ENCODE measurements at places on chromosomes 11 and 22.

- DNase-seq, result no peak
Observed at GRCh38 chr11:112388496-112388895, 127.8 kb upstream of the PLET1 start.

DNA sequence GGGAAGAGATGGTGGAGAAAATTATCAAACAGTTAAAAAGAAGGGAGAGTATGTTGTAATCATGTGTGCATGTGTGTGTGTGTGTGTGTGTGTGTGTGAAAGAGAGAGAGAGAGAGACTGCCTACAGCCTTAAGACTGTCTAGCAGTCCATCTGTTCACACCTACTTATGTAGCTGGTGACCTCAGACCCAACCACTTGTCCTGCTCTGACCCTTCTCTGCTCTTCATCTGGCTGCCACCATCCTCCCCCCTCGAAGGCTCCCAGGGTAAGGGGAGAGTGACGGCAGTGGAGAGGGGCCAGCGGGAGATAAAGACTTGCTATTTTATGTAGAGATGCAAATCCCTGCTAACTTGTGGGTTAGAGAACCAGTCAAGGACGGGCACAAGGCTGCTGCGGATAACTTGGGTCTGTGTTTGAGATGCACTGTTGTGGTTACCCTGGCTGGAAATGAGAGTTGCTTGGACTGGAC lies 24.9 kb upstream of the GRAMD1B start:
- DNase-seq, result no peak

DNA sequence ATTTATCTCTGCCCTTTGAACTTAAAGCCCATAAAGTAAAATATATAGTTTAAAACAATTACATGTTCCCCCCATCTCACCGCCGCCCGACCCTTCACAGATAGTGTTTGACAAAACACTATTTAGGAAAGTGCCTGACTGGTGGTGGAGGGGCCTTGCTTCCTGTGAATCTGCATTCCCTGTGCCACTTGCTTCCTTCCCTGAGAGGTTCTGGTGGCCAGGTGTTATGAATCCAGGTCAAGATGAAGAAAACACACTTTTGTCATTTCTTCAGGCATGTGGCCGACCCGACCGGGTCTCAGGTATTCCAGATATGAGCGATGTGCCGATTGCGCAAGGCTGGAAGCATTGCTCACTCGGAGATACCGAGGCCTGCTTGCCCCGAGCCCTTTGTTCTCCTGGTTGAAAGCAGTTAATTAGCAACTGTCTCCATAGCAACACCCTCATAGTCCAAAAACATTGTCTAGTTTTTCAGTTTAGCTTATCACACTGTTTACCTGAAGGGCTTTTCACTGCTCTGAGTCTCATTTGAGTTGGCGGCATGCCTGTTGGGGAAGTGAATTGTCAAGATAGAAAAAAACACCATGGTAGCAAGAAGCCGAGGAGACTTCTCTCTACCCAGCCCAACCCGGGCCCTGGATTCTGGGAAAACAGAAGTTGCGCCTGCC lies 128.3 kb downstream of the TEAD1 start:
- no peak for DNase-seq

GRCh38 chr11:1238767-1239595 lies 16.1 kb downstream of the MUC5B start:
- DNase-seq, result peak; percentile 40

DNA sequence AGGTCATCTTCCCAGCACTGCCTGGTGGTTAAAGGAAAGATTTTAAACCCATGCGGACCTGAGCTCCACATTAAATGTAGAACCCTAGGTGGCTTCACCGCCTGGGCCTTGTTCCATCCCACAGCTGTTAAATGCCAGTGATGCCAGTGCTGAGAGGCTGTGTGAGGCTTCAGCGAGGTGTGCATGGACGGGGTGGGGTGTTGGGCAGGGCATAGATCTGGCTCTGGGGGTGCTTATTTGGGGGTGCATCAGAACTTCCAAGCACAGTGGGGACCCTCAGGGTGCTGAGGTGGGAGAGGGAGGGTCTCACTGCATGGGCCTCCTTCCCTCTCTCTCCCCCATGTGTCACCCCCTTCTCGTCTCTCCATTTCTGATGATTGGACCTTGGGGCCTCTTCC lies 90.1 kb upstream of the B3GAT1 start:
- no peak for DNase-seq

- DNase-seq, result no peak
Observed at GRCh38 chr11:2210366-2211112, 38.9 kb upstream of the TH start.

DNA sequence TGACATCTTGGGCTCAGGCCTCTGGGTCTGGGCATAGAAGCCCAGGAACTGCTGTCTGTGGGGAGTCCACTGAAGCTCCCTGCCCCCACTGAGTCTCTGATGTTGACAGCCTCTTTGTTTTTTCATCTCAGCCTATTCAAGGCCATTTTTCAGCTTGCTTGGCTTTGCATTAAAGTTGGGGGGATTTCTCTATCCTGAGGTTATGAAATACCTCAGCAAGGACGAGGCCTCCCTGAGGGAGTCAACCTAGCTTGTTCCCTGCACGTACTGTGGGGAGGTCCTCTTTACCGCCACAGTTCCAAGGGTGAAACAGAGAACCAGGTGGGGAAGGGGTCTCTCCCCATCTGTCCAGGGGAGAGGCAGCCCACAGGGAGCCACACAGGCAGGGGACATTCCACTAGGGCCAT lies 8.4 kb downstream of the KCNQ1OT1 start:
- no peak for DNase-seq

GRCh38 chr11:976431-977160 lies 50.9 kb downstream of the AP2A2 start:
- DNase-seq, result no peak

- DNase-seq, result no peak
Observed at GRCh38 chr11:64333556-64333955, 6.4 kb upstream of the CCDC88B start.

GRCh38 chr11:114396916-114397315 lies 3.4 kb downstream of the C11orf71 start:
- DNase-seq, result no peak

GRCh38 chr11:20973940-20974559 lies 304.7 kb downstream of the NELL1 start:
- DNase-seq, result no peak

GRCh38 chr11:35907648-35908431 lies 36.0 kb upstream of the LDLRAD3 start:
- DNase-seq, result no peak

- no peak for DNase-seq
Observed at GRCh38 chr11:64498136-64498535, 92.9 kb upstream of the SLC22A12 start.

- peak; percentile 49 for DNase-seq
Observed at GRCh38 chr11:124402326-124402922, 3.6 kb upstream of the OR8B3 start.

DNA sequence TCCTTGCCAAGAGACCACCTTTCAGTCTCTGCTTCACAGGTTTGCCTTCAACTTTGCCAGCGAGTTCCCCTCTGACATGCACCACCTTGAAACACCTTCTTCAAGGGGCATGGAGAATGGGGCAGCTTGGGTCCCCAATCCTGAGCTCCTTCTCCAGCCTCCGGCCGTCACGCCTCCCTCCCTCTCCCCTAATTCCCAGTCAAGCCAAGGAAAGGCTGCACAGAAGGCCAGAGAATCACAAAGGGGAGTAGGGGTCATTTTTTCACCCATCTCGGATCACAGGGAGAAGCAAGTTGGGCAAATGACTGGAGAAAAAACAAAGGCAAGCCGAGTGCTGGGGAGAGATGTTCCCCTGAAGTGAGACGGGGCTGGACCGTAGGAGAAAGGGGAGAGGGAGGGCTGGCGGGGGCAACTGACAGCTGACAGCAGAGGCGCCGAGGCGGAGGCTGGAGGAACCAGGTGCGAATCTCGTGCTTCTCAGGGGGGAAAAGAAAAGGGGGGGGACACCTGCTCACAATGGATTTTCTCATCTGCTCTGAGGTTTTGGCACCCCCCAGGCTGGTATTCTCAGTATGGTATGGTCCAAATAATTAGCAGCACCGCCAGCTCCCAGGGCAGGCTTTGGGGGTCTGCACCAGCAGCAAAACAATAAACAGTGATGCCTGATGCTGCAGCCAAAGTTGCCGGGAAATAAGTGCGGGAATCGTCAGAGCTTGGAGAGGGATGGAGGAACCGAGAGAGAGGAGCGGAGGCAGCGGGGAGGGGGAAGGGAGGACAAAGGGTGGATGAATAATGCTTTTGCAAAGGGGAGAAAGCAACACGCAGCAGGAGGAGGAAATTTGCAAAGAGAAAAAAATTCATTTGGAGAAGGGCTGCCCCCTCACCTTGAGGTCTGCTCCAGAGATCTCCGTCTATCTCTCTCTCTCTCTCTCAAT lies 644 bp downstream of the YPEL4 start:
- DNase-seq, result peak; percentile 76

GRCh38 chr11:126214441-126214840 lies 2.9 kb downstream of the FAM118B start:
- DNase-seq, result no peak

- DNase-seq, result no peak
Observed at GRCh38 chr11:26134481-26135355, 197.2 kb upstream of the ANO3 start.

GRCh38 chr22:19629720-19630419 lies 84.4 kb upstream of the SEPTIN5 start:
- DNase-seq, result peak; percentile 55

GRCh38 chr22:26066534-26066933 lies 102.7 kb upstream of the SEZ6L start:
- peak; percentile 83 for DNase-seq

- DNase-seq, result no peak
Observed at GRCh38 chr11:45280449-45280848, 5.7 kb downstream of the SYT13 start.

DNA sequence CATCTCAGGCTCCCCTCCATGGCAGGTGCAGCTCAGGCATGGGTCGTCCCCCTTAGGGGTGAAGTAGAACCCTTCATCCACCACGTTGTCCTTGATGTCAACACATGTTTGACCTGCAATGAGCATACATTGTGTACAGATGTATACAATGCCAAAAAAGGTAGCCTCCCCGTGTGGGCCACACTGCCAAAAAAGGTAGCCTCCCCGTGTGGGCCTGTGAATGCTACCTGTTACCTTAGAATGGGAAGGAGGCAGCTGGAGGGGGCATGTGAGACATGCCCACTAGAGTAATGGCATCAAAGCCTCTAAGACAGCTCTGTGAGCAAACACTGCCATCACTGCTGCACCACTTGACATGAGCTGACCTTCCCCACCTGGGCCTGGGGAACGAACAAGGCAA lies 73.7 kb downstream of the DGCR2 start:
- DNase-seq, result no peak

GRCh38 chr22:45242778-45243191 lies 2.1 kb upstream of the KIAA0930 start:
- DNase-seq, result no peak

DNA sequence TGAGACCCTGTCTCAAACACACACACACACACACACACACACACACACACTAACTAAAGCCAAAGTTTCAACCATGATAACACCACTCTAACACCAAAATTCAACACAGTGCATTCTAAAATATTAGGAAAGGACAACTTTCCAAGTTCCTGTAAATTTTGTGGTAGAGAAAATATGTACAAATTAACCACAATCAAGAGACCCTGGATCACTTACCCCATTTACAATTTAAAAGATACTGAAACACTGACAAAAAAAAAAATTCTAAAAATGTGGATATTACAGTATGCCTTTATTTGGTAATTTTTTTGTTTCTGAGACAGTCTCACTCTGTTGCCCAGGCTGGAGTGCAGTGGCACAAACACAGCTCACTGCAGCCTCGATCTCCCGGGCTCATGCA lies 9.7 kb downstream of the MRTFA start:
- DNase-seq, result no peak

DNA sequence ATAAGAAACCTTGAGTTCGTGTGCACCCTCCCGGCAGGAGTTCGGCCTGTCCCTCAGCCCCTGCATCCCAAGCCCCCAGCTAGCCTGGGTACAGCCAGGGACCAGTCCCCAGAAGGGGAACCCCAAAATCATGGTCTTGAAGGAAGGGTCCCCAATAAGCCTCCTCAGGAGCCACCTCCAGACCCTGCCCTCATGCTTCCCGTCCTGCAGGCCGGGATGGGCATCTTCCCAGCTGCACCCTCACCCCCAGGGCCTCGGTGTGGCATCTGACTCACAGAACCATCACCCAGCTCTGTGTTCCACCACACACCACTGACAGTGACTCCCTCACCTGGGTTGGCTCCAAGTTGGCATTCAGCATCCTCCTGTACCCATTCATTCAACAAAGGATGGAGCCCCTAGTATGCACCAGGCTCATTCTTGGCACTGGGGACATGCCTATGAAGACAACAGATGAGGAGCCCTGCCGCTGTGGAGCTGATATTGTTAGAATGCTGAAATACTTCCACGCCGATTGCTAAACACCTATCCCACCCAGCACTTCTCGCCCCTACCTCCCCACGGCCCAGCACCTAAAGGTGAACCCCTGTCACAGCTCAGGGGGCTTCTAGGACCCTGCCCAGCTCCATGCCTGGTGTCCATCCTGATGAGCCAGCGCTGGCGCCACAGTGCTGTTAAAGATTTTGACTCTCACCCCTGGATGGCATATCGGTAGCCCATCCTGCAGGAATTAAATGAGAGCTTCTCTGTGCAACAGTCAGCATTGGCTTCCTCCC lies 77.8 kb downstream of the BUD13 start:
- no peak for DNase-seq

DNA sequence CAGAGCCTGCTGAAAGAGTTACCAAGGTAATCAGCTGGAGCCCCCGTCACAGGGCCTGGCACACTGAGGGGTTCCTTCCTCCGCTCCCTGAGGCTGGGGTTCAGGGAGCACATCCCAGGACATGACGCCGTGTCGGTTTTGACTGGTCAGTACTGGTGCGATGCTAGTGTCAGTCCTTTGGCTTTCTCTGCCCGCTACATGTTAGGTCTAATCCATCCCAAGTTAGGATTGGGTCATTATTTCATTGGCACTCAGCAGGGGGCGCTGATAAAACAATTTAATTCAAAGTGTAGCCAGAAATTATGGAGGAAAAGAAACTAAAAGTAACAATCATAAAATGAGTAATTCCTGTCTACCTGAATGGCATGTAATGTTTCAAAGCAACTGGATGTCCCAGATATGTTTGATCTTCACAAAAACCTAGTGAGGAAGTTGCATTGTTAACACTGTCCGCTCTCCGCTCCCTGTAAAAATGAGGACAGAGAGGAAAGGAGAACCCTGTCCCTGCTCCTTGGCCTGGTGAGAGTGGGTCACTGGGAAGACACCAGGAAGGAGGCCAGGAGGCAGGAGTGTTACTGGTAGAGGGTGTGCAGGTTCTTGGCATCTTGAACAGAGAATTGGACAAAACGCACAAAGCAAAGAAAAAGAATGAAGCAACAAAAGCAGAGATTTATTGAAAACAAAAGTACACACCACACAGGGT lies 27.1 kb downstream of the TSKU start:
- no peak for DNase-seq

DNA sequence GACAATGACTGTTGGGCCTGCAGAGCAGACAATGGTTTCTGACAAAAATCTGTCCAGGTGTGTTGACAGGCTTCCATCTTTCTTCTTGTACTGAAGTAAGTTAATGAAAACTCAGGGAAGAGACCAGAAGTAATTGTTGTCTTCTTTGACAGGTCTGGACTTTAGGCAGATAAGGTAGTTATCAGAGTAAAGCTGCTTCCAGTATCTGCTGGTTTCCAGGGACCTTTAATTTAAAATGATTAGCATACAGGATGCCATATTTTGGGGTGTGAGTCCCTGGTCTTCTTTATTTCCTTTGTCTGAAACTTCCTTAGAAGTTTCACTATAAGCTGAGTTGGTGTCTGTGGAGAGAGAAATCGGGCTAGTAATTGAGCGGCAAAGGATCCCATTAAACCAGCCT lies 1.4 kb downstream of the TMX2 start:
- DNase-seq, result no peak

Measured in NT2/D1 (cell line).